ENCODE measurements at places on chromosomes 6 and 20.
A peak's percentile ranks its signal among the peaks of the same experiment; 100 is the strongest.

DNA sequence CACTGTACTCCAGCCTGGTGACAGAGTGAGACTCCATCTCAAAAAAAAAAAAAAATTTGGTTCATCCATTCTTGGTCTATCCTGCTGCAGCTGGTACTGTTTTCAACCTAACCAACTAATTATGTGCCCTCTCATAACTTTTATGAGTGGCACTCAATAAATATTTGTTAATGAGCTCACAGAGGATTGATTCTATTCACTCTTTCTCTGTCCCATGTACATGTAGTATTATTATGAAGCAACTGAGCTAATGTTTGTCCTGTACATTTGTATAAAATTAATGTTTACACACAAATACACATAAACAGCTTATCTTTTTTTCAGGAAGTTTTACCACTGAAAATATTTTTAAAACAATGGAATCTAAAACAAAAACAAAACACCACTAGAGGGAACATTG is 10.1 kb downstream of the RIPOR2 start:
- no peak for DNase-seq

DNA sequence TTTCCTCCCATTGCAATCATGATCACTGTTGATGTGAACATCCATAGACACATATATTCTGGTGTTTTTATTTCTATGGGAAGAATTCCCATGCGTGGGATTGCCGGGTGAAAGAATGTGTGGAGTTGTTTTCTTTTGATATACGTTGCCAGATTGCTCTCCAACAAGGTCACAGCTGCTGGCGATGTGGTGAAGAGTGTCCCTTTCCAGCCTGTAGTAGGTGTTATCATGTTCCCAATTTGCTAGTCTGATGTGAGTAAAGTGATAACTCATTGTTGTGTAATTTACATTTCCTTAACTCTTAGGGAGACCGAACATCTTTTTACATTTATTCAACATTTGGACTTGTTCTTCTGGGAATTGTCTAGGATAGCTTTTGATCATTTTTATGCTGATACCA is 14.5 kb upstream of the ELMO2 start:
- no peak for DNase-seq

- DNase-seq = no peak
These were observed 112.6 kb upstream of the SPTLC3 start for GRCh38 chr20:12896180-12896579.

DNA sequence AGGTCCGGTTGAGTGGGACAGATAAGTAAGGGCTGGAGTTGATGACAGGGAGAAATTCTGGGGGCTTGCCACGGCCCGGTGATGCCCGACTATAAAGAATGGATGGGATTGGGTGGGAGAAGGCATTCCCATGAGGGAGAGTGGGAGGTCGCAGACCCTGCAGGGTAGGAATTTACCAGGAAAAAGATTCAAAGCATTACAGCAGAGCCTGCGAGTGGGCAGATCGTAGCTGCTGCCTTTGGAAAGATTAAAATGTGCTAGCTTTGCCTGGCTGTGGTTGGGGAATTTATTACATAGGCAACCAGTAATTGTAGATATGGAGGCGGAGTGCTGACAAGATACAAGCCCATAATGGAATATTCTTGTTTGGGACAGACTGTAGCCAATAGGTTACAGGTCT is 49.5 kb downstream of the KDM1B start:
- no peak for DNase-seq

DNA sequence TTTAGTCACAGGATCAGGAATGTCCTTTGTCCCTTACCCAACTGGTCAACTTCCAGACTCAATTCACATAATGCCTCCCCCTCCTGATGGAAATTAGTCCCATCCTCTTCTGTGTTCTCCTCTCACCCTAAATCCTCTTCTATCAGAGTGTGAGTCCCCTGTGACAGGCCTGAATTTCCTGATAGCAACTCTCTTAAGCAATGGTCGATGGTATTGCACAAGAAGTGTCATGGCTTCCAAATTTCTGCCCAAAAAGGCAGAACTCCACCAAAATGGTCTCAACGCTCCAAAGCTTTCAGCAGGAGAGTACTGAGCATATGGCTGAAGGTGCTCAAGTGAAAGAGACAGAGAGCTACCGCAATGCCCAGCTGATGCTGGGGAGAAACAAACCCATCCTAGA is 2.4 kb downstream of the PREP start:
- DNase-seq = no peak

DNA sequence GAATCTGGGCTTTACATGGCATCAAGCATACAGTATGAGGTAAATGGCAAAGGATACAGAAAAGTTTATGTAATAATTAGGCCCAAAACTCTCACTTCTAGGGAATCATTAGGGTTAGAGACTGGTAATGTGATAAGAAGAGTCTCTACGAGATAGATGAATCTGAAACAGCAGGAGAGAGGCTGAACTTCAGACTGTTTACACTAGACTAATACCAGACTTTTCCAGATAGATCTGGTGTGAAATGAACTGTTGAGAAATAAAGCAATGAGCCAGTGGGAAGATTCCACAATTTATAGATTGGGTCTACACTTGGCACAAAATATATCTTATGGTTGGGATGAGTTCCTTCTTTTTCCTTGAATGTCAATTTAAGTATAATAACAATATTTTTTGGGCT is 134.3 kb downstream of the MAN1A1 start:
- no peak for DNase-seq

GRCh38 chr6:45635284-45635867 is 257.6 kb upstream of the SUPT3H start:
- DNase-seq = no peak

DNA sequence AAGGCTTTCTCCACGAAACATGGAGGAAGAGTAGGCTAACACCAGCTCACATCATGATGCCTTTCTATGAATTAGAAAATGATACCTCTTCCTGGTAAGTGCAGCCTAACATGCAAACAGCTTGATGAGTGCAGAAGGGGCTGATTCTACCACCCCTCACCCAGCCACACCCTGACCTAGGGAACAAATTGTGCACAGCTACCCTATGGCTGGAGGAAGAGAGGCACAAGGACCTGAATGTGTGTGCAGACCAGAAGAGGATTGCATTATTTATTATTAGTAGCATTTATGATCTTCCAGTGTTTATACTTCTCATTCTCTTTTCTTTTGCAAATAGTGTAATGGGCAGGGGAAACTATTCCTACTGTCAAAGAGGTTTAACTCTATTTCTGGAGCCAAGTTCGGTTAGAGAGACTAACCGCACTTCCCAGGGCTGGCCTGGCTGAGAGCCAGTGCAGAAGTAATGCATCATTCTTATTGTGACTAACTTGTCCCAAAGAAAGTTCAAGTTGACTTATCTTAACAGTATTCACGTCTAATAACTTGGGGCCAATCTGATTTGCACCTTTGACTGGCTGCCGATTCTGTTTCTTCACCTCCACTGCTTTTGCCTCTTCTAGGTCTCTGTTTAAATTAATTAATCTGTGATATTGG is 237.5 kb downstream of the CD83 start:
- peak; percentile 80 for DNase-seq
